ENCODE measurements at places on chromosomes 11 and 22.
A peak's percentile ranks its signal among the peaks of the same experiment; 100 is the strongest.

- DNase-seq = no peak
Observed at GRCh38 chr22:33166206-33166605, 108.0 kb upstream of the SYN3 start.

DNA sequence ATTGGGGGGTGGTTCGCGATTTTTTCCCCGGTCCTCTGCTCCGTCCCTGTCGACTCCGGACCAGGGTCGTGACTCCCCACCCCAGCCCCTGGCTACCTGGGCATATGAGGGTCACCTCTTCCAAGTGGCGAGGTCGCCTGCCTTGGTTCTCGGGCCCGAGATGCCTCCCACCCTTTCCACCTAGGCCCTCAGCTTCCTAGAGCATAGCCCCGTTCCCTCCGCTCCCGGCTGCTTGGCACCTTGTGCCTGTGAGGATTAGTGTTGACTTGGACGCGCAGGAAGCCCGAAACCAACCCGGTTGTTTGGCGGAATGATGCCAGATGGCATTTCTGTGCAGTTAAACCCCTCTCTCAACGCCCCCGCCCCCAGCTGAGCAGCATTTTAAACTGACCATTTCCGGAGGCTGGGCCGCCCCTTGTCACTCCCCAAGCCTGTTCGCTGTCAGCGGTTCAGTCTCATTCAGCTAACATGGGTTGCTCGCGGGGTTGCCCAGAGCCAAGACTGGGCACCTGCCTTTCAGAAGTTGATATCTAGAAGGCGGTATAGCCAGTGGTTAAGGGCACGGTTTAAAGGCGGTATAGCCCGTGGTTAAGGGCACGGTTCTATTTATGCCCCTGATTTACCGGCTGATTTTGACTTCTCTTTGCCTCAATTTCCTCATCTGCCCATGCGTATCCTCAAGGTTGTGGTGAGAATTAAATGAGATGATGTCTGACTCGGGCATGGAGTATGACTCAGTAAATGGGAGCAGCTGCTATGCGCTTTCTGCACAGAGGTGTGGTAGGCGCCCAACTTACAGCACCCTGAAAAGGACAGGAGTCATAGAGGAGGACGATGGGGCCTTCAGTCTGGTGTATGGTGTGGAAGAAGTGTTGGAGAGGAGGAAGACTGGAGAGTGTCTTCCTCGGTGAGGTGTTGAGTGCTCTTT lies 639 bp downstream of the INCENP start:
- peak; percentile 21 for DNase-seq

DNA sequence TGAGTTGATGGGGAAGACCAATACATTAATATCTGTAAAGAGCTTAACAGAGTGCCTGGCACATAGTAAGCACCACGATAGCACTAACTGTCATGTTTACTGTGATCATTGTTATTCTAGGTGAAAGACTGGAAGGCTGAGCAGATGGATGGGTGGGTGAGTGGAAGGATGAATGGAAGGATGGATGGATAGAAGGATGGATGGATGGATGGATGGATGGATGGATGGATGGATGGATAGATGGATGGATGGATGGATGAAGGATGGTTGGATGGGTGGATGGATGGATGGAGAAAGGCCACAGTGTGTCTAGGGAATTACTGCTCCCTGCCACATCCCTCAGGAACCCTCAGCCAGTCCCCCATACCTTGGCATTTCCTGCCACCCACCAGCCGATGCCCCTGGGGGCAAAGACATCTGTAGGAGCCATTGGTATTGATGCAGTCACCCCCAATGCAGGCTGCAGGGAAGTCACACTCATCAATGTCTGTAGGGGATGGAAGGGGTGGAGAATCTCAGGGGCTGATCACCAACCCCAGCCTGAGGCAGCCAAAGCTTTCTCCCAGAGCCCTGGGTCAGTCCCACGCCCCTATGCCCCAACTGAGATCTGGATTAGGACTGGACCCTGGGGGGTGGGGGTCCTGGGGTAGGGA lies 15.3 kb downstream of the LTBP3 start:
- no peak for DNase-seq

- DNase-seq = no peak
Observed at GRCh38 chr11:15159085-15159484, 44.4 kb downstream of the INSC start.

DNA sequence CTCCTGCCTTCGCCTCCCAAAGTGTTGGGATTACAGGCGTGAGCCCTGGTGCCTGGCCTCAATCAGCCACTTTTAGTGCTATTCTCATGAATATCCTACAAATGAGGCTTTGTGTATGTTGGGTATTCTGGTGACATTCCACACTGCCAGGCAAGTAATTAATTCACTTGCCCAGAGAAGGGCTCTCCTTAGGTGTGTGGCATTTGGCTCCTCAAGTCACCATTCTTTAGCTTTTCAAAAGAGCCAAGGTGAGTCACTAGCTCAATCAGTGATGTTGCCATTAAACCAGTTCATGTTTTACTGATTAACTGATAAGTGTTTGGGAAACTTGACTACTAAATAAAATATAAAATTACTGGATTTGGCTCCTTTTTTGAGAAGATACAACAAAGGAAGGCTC lies 52.2 kb downstream of the SLC25A17 start:
- no peak for DNase-seq

DNA sequence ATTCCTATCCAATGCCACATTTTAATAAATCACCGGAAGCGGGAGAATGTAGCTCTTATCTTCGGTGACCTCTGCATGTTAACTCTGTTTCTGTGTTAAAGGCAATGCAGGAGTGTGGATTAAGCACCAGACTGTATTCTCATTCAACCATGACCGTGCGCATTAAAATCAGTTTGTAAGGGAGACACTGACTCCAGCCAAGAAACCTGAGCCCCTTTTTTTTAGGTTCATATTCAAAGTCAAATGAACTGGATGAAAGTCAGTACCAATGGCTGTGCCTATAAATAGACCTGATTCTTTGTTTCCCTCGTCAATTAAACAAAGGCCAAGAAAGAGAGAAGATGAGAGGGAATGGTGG lies 32.2 kb downstream of the C11orf91 start:
- no peak for DNase-seq

DNA sequence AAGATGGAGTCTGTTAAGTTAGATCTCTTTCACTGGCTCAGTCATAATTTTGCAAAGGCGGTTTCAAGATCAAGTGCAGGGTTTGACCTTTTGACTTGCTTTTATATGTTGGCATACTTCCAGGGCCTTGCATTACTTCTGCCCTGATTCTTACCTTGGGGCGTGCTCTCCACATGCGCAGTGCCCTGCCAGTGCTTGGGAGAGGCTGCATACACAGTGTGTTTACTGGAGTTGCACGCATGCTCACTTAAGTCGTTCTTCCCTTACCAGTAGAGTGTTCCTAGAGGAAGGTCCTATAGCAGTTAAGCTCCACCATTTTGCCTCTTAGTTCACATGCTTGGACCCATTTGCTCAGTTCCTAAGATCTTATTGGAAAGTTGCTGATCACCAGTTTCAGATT lies 21.0 kb upstream of the TMEM123 start:
- DNase-seq = no peak

- no peak for DNase-seq
Observed at GRCh38 chr11:124754309-124754708, 2.3 kb upstream of the VSIG2 start.

DNA sequence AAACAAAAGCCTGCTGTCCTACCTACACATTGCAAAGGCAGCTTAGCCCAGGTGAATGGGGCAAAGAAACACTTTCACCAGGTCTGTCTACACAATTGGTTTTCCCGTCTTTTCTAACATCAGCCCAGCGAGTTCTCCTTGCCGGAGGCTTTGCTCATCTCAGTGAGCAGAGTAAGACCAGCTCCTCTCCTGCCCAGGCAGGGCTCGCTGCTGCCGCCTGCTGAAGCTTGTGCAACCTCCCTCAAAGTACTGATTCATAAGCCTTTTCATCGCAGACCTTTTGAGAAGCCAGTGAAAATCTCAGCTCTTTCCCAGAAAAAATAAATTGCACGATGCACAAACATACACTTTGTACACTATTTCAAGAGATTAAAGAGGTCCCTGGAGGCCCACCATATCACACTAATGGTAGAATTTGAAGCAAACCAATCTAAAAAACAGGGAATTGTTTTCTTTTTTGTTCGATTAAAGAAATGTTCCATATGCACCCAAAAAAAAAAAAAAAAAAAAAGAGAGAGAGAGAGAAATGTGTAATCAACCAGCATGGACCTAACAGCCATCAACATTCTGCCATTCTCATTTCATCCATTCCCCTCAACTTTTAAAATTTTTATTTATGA lies 328.1 kb upstream of the MPPED2 start:
- DNase-seq = no peak

GRCh38 chr11:18776324-18776723 lies 15.3 kb downstream of the PTPN5 start:
- DNase-seq = no peak

DNA sequence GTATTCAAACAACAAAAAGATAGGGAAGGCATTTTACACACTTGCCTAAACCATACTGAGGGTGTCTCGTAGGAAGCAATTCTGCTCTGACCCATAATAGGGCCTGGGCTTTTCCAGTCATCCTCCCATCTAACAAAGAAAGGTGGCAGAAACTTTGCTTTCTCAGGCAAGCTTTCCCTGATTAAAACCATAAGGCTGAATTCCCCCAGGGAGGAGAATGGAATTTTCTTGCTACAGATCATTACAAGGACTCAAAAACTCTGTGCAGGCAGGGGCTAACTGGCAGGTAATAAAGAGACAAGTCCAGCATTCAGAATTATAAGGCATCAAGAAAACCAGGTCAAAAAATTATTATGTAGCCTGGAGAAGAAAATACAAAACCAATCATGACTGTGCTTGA lies 90.4 kb downstream of the RBFOX2 start:
- no peak for DNase-seq

DNA sequence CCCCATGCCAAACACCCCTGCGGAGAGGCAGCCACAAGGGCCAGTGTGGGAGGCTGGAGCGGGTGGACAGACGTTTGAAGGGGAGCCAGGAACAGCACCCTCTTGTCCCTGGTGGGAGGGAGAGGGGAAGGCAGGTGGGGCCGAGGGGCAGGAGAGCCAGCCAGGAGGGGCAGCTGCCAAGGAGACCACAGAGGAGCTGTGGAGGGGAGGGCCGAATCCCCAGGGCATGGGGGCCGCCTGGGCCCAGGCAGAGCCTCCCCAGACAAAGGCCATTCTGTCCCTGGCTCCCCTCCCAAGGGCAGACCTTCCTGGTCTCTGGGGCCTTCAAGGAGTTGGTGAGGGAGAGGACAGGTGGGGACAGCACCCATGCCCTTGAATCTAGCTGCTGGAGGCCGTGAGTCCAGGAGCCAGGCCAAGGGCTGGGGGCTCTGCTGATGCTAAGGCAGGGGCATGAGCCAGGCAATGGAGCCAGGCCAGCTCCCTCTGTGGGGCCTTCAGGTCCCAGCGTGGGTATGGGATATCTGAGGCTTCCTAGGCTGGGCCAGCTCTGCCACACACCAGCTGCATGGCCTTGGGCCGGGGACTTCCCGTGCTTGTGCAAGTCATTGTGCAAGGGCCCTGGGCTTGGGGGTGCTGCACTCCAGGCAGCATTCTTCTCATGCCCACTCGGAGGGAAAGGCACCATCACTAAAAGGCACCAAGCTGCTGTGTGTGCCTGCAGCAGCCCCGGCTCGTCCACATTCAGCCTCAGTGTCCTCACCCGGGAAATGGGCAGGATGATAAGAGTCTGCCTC lies 11.4 kb downstream of the EMID1 start:
- DNase-seq = peak; percentile 31

- DNase-seq = no peak
Observed at GRCh38 chr11:74468058-74468457, 709 bp upstream of the KCNE3 start.

GRCh38 chr11:114478768-114479167 lies 39.5 kb downstream of the REXO2 start:
- DNase-seq = no peak

DNA sequence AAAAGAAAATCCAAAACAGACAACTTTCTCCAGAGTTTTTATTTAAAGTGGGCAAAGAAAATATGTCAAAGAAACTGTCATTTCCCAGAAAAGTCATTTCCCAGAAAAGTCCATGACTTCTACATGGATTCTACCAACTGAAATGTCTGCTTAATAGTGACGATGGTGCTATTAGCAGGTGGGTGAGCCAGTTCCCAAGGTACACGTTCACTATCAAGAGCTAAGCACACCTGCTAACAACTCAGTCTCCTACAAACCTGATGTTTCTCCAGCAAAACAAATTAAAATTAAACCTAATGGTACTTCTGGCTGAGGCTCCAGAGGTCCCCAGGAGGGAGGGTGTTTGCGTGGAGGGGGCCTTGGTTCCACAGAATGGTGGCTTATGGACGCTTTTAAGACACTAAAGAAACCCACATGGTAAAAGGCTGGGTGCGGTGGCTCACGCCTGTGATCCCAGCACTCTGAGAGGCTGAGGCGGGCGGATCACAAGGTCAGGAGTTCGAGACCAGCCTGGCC lies 26.8 kb downstream of the POU2AF1 start:
- no peak for DNase-seq

DNA sequence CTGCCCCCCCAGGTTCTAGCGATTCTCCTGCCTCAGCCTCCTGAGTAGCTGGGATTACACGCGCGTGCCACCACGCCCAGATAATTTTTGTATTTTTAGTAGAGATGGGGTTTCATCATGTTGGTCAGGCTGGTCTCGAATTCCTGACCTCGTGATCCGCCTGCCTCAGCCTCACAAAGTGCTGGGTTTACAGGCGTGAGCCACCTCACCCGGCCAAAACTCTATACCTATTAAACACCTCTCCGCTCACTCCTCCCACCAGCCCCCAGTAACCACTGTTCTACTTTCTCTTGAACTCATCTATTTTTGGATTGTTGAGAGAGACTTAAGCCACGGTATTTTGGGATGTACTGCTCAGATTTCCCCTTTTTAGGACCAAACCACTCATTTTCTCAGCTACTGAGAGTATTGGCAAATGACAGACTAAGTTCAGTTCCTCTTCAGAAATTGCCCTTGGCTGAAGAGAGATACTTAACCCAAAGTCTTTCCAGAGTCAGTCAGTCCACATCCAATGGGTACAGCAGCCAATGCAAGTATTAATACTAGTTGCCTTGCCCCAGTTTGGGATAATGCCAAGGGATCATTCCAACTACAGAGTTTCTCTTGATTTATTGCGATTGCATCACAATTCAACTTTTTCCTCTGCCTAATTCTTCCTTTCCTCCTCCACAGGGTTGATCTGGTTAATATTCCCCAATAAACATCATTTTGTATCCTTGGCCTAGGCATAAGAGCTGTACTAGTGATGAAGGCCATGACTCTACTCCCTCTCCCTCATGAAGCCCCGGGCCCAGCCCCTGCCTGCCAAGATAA lies 36.8 kb upstream of the CSTF3 start:
- DNase-seq = no peak

- DNase-seq = no peak
Observed at GRCh38 chr11:27786864-27787263, 86.6 kb upstream of the BDNF start.
